ENCODE measurements at places on chromosomes 6 and 20. TPM values are rescaled to one million over a fixed set of nuclear protein-coding genes. Genes with fewer than 3 reads are reported as not detected.

DNA sequence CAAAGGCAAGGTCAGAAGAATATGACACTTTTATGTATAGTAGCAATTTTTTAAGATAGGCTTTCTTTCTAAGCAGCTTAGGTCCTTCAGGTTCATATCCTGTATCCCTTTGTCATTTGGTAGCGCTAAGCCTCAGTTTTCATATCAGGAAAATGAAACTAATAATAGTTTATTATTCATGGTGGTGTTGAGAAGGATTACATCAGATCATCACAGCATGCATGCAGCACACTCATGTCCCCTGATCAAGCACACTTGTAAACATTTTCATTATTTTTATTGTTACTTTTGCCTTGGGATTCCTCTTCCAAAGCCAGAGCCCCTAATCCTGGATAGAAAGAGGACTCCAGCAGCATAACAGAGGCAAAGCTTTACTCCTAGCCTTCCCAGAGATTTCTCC, 70.2 kb upstream of the ADGRF1 start:
- no peak for DNase-seq

DNA sequence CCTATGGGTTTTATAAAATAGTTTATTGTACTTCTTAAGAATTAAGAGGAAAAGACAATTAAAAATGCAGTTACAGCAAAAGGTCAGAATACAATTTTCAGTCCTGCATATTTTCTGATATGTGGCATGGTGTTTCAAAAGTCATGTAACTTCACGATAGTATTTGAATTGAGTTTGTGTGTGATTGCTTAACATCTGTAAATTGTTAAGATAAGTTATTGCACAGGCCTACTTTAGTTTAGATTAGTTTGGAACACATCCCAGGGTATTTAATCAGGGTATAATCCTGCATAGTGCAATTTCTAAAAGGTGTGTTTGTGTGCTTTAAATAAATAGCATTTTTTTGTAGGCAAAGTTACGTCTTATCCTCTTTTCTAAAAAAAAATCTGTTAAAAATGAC, 289.6 kb downstream of the RIMS1 start:
- DNase-seq, result no peak

DNA sequence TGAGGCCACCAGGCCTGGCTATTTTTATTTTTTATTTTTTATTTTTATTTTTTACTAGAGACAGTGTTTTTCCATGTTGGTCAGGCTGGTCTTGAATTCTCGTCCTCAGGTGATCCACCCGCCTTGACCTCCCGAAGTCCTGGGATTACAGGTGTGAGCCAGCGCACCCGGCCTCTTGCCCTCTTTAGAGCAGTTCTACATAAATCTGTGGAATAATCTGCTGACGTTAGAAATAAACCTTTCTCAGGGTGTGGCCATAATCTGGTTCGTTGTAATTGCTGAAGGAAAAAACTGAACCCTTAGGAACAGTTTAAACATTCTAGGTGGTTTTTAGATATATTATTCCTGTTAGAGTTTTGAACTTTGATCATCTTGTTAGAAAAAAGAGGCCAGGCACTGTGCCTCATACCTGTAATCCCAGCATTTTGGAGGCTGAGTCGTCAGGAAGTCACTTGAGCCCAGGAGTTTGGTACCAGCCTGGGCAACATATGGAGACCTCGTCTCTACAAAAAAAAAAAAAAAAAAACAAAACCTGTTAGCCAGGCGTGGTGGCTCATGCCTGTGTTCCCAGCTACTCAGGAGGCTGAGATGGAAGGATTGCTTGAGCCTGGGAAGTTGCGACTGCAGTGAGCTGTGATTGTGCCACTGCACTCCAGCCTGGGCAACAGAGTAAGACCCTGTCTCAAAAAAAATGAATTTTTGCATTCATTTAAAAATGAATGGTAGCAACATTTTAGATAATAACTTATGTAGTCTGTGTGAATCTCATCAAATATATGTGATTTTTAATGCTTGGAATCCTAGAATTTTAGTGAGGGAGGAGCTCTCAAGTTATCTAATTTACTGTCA, 24.2 kb downstream of the ASXL1 start:
- DNase-seq, result no peak

POM121L2 gene
- not detected for total RNA-seq

- no peak for DNase-seq
Measured at GRCh38 chr6:3398755-3399696, 57.8 kb downstream of the SLC22A23 start.

GRCh38 chr20:57749869-57750268, 40.1 kb upstream of the PMEPA1 start:
- no peak for DNase-seq

Data from activated CD4-positive, alpha-beta memory T cell treated with anti-CD3 and anti-CD28 coated beads, Interleukin-2, amount 10 ng/mL, durations not matched to agents 7 days and 5 days (primary cell).